Glomerular endothelial cell (primary cell): ENCODE measurements at places on chromosomes 16 and 17.

DNA sequence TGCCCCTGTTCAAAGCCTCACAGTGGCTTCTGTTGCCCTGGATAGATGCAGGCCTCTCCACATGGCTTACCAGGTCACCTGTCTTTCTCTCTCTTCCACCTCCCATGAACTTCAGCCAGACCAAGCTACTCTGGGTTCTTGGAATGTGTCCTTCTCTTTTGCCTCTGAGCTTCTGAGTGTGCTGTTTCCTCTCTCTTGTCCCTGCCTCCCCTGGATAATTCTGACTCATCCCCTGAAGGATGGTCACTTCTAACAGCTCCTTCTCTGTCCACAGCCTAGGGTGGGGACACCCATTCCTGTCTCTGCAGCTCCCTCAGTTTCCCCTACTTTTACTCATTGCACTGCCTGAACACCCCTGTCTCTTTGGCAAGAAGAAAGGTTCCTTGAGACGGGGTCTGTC is 2.9 kb downstream of the GUCY2D start:
- DNase-seq: no peak

DNA sequence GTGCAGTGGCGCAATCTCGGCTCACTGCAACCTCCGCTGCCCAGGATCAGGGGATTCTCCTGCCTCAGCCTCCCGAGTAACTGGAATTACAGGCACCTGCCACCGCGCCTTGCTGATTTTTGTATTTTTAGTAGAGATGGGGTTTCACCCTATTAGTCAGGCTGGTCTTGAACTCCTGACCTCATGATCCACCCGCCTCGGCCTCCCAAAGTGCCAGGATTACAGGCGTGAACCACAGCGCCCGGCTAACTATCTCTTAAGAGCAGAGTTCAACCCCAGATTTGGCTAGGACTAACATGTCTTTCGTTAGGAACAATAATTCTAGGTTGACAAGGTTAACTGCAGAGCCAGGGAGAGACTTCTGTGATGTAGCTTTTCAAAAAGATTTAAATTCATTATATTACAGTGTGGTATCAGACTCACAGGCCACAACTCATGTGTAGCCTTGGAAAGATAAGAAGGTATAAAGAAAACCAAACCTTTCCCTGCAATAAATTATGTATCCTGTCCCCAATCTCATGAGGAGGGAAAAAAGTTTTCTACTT is 4.3 kb downstream of the CHTF8 start:
- DNase-seq: no peak

- no peak for DNase-seq
These were observed 38.5 kb upstream of the NKD1 start for GRCh38 chr16:50509521-50510341.

GRCh38 chr17:67312265-67312664 is 54.1 kb downstream of the PSMD12 start:
- peak; percentile 45 for DNase-seq

GRCh38 chr16:67804853-67805542 is 1.4 kb downstream of the RANBP10 start:
- no peak for DNase-seq

- DNase-seq: no peak
These were observed 144.2 kb upstream of the CORO6 start for GRCh38 chr17:29766796-29767327.

- DNase-seq: no peak
These were observed 21.1 kb upstream of the TMC5 start for GRCh38 chr16:19396555-19397011.
